ENCODE measurements at places on chromosomes 6 and 20. TPM values are rescaled to one million over a fixed set of nuclear protein-coding genes. Genes with fewer than 3 reads are reported as not detected.

Gene FERMT1
- total RNA-seq: 3.5 TPM

Gene WFDC10B
- not detected for total RNA-seq

GRCh38 chr6:34195726-34196115 lies 41.0 kb upstream of the HMGA1 start:
- no peak for DNase-seq

GRCh38 chr20:17644451-17644850 lies 37.6 kb downstream of the RRBP1 start:
- DNase-seq: no peak

Gene F13A1
- total RNA-seq: 231 TPM

DNA sequence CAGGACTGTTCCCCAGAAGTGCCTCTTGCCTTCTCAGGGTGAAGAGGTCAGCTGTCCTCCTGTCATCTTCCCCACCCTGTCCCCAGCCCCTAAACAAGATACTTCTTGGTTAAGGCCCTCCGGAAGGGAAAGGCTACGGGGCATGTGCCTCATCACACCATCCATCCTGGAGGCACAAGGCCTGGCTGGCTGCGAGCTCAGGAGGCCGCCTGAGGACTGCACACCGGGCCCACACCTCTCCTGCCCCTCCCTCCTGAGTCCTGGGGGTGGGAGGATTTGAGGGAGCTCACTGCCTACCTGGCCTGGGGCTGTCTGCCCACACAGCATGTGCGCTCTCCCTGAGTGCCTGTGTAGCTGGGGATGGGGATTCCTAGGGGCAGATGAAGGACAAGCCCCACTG lies 9.8 kb downstream of the PI16 start:
- peak; percentile 28 for DNase-seq

Data from sciatic nerve (tissue), 2 donors.